ENCODE measurements at places on chromosomes 11 and 22. TPM values are rescaled to one million over a fixed set of nuclear protein-coding genes. Genes with fewer than 3 reads are reported as not detected.

DNA sequence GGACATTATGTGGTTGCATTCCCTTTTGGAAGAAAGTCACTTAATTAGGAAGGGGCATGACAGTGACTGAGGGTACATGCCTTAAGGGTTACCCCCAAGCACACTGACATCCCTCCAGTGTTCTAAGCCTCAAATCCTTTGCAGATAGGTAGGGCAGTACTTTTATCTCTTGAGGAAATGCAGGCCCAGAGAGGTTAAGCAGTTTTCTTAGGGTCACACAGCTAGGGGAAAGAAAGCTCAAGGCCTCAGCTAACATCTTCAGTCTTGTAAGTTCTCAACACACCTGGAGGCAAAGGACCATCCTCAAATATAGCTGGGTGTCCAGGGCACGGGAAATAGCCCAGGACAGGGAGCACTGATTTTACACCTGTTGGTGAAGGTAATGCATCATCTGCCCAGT is 31.6 kb downstream of the KIAA1671 start:
- DNase-seq: no peak

DNA sequence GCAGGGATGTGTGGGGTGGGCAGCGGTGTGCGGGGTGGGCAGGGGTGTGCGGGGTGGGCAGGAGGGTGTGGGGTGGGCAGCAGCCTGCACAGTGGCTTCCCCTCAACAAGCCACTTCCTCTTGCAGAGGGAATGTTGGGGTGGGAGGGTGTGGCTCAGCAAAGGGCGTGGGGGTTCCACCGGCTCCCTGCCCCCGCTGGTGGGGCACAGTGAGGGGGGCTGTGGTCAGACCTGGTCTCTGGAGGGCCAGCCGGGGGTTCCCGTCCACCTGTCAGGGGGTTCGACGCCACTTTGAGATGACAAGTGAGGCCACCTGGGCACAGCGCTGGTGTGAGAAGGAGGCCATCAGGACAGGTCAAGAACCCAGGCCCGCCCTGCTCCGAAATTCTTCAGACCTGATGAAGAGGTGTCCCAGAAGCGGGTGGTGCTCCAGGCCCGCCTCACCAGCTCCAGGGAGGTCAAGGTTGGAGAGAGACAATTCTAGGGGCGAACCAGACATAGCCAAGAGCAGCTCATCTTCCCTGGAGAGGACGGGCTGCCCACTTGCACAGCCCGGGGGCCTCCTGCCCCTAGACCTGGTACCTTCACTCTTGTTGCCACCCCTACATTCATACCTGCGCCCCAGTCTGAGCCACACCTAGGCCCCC is 1.3 kb downstream of the C11orf21 start:
- DNase-seq: peak; percentile 19

The NLRP14 gene
- not detected for total RNA-seq

- DNase-seq: peak; percentile 26
Observed at GRCh38 chr11:65719871-65720210, 757 bp downstream of the RNASEH2C start.

DNA sequence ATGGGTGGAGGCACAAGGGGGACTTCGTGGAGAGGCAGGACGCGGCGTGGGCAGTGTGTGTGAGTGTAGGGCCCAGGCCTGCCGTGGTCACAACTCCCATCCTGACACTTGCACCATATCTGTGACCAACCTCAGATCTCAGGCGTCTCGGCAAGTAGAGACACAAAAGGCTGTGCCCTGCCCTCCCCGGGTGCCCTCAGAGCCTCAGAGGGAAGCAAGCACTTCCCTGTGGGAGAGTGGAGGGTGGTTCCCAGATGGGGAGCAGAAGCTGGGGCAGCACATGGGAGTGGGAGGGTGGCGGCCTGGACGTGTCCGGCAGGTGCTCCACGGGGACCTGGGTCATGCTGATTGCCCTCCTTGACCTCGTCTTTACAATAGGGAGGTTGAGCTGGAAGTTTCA is 20.4 kb downstream of the B3GAT1 start:
- no peak for DNase-seq

DNA sequence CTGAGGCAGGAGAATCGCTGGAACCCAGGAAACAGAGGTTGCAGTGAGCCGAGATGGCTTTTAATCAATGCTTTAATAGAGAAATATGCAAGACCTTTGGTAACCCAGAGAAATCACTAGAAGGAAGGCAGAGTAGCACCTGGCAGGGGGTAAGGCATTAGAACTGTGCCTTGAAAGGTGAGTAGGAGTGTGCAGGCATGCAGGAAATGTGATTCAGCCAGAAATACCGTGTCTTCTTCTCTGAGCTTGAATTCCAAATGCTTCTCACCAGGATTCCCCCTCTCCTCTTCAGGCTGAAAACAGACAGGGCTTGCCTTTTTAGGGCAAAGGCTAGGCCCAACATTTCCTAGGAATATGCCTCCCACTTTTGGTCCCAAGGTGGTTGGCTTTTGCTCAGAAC is 51.0 kb downstream of the OR4D9 start:
- DNase-seq: no peak

DNA sequence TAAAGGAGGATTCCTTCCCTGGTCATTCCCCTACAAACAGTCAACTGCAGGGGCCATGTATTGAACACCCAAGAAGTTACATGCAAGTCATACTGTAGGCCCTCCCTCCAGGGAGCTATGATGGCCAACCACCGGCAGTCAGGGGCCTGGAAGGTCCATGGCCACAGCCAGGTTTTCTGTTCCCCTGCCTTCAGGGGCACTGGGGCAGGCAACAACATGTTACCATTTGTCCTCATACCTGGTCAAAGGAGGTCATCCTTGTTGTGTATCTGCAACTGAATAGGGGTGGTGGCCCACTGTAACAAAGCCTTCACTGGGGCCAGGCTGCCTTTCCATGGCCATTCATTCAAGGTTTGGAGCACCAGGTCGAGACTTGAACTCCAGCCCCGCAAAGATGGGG is 433.6 kb downstream of the DYNC2H1 start:
- DNase-seq: no peak

- DNase-seq: no peak
Observed at GRCh38 chr11:77993902-77994301, 566 bp downstream of the INTS4 start.

DNA sequence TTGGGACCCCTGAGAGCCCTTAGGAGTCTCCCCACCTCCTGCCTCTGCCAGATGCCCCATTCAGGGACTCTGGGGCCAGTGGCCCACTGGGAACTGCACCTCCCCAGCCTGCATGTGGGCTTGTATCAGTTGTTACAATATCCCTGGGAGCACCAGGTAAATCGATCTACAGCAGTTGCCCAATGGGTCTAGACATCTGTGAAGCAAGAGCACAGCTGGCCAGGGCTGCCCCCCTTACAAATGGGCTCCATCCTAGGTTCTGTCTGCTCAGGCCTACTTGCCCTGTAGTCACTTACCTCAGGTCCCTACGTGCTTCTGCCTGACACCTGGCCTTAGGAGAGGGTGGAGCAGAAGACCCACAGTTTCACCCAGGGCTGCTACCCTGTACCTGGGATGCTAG is 62.7 kb downstream of the HIRA start:
- no peak for DNase-seq

DNA sequence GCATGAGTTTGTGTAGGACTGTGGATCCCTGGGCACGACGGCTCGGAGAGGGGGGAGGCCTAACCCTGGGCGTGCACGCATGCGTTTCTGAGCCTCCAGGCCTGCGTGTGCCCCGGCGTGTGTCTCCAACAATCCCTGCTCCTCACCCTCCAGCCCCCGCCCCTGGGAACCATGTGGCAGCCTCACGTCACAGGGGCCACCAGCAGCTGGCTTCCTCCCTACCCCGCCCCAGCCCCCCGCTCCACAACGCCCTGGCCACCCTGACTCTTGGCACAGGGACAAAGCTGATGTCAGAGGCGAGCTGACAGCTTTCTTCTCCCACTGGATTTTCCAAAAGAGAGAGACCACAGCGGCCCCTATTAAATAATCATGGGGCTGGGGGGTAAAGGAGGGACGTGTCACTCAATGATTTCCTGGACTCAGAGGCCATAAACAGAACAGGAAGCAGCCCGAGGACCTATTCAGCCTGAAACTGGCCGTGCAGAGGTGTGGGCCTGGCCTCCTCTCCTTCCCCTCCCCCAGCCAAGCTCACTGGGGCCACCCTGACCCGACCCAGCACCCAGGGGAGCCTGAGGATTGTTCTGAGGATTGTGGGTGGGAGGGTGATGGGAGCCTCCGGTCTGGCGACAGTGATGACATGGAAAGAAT is 6.8 kb upstream of the LIF start:
- DNase-seq: no peak

The VSIG10L2 gene
- not detected for total RNA-seq

DNA sequence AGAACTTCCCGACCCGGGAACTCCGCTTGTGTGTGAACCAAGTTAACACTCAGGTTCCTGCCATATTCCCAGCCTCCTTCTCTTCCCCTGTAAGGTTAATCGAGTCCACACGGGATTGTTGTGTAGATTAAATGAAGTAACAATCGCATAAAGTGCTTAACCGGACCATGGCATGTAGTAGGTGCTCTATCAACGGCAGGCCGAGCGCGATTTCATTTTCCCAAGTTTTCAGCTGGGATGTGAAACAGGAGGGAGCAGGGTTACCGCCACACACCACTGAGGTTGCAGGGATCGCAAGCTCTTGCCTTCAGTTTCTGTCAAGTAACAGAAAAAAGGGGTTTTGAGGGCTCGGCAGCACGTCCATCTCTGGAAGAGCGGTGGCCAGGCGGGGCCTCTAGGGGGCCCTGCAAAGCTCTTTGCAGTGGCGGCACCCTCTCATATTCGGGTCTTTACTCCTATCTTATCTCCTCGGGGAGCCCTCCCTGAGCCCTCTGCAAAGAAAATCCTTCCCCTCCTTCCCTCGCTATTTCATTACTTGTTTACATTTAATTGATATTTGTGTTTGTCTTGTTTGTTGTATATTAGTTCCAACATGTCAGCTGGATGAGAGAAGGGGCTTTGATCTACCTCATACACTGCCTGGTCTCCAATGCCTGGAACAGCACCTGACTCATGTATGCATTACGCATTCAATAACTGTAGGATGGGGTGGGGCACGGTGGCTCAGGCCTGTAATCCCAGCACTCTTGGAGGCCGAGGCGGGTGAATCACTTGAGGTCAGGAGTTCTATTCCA is 816 bp upstream of the PLEKHA7 start:
- peak; percentile 36 for DNase-seq

DNA sequence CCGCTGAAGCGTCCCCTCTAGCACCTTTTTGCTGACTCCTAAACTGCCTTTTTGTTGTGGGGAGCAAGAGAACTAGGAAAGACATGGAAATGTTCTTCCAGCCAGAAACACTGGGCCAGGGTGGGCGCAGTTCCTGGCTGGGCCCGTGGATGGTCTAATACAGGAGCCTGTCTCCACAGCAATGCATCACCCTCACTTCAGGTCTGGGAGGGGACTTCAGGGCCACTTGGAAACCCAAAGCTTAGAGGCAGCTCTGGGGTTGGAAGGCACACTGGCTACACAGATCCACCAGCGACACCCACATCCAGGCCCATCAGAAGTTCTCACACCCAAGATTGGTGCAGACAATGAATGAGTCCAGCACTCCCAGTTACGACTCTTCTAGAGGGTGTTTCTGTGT is 120.3 kb downstream of the ETS1 start:
- no peak for DNase-seq

DNA sequence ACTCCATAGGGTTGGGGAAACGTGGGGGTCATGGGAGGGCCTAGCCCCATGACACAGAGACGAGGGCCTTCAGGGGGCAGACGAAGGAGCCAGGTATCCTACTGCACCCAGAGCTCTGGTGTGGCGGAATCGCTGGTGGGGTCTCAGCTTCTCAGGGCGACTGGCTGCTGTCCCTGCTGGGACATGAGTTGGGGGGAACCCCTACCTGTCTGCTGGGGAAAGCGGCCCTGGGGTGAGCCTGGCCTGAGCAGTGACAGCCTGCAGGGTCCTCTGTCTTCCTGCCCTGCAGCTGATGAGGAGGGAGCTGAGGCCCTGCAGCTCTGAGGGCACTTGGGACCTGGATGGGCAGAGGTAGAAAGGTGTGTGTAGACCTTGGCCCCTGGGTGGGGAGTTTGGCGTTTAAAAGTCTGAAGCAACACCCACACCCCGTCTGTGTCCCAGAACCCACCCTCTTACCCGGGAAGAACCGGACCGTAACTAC is 33.6 kb upstream of the GRAMD4 start:
- DNase-seq: no peak

DNA sequence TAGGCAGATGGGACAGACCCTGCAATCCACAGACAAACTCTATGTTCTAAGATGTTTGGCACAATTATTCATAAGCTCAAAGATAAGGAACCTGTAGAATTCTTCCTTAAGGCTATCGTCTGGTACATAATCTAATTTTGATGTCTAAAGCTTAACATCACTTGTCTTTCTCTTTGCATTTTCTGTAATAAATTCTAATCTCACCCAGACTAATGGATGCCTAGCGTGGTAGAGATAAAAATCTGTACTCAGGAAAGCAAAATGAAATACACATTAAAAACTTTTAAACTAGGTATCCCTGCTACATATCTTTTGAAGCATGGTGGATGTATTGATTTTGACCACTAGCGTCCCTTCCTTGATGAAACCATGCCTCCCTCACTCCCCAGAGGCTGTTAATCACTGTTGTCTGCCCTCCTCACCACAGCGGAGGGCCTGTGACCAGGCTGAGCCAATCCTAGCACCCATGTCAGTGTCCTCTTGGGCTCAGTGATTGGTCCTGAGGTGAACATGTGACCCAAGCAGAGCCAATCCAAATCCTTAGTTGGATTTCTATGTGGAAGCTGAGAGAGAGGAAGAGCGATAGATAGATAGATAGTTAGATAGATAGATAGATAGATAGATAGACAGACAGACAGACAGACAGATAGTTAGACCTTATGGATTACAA is 82.2 kb upstream of the GRK3 start:
- peak; percentile 44 for DNase-seq

GRCh38 chr11:122226810-122227379 is 110.9 kb upstream of the BLID start:
- DNase-seq: no peak

The SCGB2A2 gene
- not detected for total RNA-seq

DNA sequence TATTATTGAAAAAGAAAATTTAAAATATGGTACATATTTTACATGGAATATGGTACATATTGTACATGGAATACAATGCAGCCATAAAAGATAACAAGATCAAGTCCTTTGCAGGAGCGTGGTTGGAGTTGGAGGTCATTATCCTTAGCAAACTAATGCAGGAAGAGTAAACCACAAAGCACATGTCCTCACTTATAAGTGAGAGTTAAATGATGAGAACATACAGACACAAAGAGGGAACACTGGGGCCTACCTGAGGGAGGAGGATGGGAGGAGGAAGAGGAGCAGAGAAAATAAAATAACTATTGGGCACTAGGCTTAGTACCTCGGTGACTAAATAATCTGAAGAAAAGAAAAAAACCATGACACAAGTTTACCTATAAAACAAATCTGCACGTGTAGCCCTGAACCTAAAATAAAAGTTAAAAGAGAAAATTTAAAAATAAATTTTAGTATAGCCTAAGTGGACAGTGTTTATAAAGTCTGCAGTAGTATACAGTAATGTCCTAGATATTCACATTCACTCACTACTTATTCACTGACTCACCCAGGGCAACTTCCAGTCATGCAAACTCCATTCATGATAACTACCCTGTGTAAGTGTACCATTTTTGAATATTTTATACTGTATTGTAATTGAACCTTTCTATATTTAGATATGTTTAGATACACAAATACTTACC is 204.4 kb downstream of the FAM76B start:
- no peak for DNase-seq

Data from glutamatergic neuron (in vitro differentiated cells).